ENCODE measurements at places on chromosomes 12 and 14.
A peak's percentile ranks its signal among the peaks of the same experiment; 100 is the strongest.

GRCh38 chr12:94405413-94406116 is 54.1 kb downstream of the CEP83 start:
- DNase-seq = no peak

- DNase-seq = peak; percentile 72
These were observed 52.0 kb upstream of the KCNA1 start for GRCh38 chr12:4857472-4858291.

DNA sequence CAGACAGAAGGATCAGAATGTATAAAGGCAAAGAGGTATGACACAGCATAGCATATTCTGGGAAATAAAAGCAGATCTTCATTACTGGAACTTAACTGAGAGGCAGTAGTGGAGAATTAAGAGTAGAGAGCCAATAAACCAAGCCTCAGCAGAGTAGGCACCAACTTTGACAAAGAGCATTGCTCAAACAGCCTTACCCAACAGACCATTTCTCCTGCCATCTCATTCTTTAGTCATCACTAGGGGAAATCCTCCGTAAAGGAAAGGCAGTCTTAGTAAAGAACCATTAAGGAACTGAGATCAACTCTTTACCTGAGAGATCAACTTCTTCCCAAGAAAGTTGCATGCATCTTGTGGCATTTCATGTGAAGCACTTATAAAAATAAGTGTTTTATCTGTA is 36.6 kb downstream of the SENP1 start:
- no peak for DNase-seq

DNA sequence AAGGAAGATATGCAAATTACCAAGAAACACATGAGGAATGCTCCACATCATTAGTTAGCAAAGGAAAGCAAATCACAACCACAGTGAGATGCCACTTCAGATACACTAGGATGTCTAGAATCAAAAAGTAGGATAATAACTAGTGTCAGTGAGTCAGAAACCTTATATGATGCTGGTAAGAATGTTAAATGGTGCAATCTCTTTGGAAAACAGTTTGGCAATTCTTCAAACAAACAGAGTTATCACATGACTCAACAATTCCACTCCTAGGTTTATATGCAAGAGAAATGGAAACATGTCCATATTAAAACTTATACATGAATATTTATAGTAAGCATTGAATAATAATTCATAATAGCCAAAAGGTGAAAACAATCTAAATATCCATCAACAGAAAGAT is 220.9 kb downstream of the FOXG1 start:
- DNase-seq = no peak

DNA sequence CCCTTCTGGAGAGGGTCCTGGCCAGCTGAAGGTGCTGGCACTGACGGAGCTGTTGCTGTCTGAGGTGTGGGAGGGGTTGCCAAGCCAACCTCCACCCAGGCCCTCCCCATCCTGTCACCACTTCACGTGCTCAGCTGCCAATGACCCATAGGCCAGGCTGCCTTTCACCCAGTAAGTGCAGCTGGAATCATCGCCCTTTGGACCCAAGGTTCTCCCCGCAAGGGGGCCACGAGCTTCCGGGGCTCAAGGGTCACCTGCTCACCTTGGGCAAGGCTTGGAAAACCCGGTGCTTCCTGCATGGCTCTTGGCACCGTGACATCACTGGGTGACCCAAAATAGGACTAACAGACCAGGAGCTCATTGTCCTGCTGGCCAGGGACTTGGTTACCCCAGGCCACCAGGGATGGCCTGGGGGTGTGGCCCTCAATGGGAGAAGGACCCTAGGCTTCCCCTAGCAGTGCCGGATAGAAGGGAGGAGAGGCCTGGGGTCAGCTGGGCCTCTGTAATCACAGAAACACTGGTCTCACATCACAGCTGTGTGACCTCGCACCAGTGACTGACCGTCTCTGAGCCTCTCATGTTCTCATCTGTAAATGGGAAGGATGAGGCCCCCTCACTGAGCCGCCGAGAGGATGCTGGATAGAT is 51.3 kb downstream of the CCDC85C start:
- DNase-seq = no peak

DNA sequence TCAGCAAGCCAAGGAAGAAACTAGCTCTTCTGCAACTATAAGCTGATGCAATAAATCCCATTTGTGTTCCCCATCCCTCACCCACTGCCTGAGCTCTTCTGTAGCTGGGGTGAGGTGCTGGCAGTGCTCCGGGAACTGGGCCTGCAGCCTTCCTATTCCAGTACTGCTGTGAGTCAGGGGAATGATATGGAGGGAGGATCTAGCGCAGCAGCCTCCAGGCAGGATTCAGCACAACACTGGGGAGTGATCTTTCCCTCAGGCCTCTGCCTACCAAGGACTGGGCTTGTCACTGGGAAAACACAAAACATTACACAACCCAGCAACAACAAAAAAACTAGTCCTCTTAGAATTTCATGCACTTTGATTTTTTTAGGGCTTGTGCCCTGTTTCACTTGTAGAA is 58.7 kb downstream of the ST8SIA1 start:
- DNase-seq = no peak

- DNase-seq = no peak
These were observed 4.6 kb upstream of the RPL6 start for GRCh38 chr12:112413855-112414625.
